HS-27A (cell line): ENCODE measurements at places on chromosomes 2 and 18.

- no peak for DNase-seq
Measured at GRCh38 chr2:214103276-214104001, 307.4 kb upstream of the VWC2L start.

DNA sequence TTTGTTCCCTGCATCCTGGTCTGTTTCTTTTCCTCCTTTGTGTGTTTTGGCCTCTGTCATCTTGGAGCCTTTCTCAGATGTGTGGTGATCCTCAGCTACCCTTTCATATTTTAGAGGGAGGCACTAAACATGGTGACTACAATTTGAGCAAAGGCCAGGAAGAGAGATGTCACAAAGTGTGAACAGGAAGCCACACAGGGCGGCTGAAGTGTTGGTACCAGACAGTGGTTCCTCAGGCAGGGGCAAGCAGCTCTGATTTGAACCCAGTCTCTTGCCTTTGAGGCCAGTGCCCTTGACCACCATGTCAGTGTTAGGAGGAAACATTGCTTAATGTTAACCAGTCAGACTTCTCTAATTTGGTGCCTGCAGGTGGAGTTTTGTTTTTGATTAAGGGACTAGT, 9.2 kb downstream of the LRRFIP1 start:
- DNase-seq: no peak

DNA sequence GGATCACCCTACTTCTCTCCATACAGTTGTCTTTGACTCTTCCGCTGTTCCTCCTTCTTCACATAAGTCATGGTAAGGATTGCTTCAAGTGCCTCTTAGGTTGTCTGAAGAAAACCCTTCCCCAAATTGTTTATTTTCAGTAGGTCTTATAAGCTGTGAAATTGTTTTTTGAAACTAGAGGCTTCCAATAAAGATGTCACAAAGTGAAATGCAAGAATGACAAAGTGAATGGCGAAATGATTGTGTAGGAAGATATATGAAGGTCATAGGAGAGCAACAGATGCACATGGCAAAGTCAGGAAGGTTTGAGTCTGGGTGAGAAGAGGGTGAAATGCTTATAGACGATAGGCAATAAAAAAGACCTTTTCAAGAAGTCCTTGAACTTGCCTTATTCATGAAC, 548.8 kb downstream of the PARD3B start:
- DNase-seq: no peak

DNA sequence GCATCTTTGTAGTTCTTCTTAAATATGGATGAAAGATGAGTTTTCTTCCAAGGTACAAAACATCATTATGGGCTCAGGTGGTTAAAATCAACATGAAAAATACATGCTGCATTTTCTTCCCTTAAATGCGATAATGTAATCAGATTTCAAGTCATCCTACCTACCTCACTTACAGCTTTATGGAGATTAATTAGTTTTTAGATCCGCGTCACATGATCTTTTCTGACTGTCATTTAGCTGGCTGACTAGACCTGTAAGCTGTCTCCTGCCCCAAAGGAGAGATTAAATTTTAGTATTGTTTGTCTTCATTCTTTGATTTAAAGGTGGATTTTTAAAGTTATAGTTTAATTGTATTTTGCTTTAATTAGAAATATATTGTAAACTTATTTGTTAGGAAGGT, 678.0 kb upstream of the ZEB2 start:
- DNase-seq: no peak

- DNase-seq: no peak
Measured at GRCh38 chr2:192247456-192247855, 52.7 kb upstream of the TMEFF2 start.

DNA sequence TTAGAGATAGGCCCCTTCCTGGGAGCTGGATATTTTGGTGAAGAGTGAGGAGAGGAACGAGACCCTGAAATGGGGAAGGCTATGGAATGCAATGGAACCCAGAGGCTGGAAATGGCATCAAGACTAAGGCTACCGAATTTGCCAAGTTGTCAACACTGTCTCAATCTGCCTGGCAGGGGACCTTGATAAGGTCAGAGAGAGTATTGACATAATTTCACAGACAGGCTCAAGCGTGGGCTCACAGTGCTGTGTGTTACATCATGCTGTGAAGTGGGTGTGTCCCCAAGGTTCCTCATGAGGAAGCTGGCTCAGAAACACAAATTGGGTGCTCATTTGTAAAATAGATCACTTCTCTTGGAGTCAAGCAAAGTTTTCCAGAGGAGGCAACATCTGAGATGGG, 51.8 kb upstream of the CYRIA start:
- no peak for DNase-seq

DNA sequence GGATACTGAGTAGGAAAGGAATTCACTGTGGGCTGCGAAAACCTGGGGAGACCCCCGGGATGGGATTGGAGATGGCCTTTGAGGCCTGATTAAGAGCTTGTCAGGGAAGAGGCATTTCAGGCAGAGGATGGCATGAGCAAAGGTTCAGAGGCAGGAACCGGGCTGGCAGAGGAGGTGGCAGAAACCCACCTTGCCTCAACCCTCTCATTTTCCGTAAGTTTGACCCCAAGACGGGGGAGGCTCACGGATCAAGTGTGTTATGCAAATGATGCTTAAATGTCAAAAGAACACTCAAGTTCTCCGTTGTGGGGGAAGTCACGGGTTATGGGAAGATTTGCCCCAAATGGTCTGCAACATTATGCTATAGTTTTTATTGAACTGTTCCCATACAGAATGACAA, 88.3 kb downstream of the MYCN start:
- DNase-seq: no peak
